ENCODE measurements at places on chromosomes 5 and 9. TPM values are rescaled to one million over a fixed set of nuclear protein-coding genes. Genes with fewer than 3 reads are reported as not detected.

IL3 gene
- total RNA-seq, result not detected

PCDHB13 gene
- total RNA-seq, result not detected

DNA sequence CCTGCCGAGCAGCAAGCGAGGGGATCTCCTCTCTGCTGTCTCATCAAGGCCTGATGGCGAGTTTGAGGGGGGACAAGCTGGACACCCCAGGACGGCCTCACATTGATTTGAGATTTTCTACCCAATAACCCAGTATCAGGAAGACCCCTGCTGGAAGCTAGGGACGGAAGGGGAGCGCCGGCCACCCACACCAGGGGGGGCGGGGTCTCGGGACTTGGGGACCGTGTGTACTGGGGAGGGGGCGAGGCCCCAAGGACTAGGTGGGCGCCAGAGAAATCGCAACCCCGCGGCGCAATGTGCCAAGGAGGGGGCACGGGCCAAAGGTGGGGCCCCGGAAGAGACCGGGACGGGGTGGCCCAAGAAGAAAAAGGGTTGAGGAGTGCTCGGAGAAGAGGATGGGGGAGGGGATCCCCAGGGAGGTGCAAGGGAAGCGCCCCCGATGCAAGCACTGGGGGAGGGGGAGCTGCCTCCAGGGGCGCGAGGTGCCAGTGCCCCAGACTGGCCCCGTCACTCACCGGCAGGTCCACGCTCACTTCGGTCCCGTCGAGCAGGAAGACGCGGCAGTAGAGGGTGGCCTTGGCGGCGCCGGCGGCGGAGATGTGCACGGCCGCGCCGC lies 1.1 kb downstream of the EPB41L4B start:
- DNase-seq, result no peak

GRCh38 chr5:85334-85995 lies 6.5 kb upstream of the PLEKHG4B start:
- DNase-seq, result no peak

Measured in naive thymus-derived CD4-positive, alpha-beta T cell (primary cell).